ENCODE measurements at places on chromosomes 2 and 18.

- no peak for DNase-seq
These were observed 62.2 kb downstream of the COL6A3 start for GRCh38 chr2:237351796-237352195.

GRCh38 chr2:221569871-221570270, 2.2 kb downstream of the EPHA4 start:
- DNase-seq = no peak

DNA sequence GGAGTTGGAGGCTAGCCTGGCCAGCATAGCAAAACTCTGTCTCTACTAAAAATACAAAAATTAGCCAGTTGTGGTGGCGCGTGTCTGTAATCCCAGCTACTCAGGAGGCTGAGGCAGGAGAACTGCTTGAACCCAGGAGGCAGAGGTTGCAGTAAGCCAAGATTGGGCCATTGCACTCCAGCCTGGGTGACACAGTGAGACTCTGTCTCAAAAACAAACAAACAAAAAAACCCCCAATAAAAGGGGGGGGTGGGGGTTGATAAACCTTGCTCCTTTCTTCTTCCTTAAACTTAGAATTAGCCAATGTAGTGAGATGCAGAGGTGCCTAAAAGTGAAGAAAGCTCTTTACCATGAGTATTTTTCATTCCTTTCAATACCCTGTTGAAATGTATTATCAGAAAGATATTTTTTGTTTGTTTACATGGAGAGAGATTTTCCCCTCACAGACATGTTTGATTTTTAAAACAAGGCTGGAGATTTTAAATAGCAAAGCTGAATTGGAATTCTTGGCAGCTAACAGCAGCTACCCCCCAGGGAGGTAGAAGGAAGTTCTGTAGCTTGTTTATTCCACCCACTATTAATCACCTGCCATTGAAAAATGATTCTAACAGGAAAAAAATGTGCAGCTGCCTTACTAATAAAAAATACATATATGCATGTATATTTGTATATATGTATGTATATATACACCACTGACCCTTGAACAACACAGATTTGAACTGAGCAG, 48.6 kb downstream of the GYPC start:
- no peak for DNase-seq

- no peak for DNase-seq
These were observed 296.9 kb downstream of the ZNF521 start for GRCh38 chr18:25055076-25055475.

- DNase-seq = no peak
These were observed 34.4 kb downstream of the ACYP2 start for GRCh38 chr2:54149638-54150441.

GRCh38 chr2:122747670-122748069, 992.2 kb downstream of the TSN start:
- DNase-seq = no peak
